ENCODE measurements at places on chromosomes 7 and 10.
A peak's percentile ranks its signal among the peaks of the same experiment; 100 is the strongest.

DNA sequence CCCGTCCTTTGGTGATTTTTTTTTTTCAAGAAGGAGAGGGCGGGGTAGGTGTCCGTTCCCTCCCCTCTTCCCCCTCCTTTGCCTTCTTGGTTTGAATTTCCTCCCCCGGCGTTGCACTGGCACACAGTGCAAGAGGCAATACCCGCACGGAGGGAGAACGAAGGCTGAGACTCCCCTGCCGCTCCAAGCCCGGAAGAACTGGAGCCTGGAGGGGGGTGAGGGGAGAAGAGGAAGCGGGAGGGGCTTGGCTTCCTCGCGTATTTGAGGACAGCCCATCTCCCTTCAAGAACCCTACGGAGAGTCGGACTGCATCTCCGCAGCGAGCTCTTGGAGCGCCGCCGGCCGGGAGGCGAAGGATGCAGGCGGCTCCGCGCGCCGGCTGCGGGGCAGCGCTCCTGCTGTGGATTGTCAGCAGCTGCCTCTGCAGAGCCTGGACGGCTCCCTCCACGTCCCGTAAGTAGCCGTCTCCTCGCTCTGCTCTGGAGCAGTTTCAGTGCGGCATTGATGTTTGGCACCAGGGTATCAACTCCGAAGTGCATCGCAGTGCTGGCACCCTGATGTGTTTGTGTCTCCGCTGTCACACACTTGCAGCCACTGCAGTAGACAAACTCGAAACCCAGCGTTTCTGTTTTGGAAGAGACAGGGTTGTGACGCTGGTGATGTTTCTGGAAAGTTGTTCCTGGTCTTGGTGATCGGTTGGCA, at the start of gene CNTNAP2:
Gene CNTNAP2 (plus strand): TSS at position 281 of the 702 bp plus-strand sequence. CDS start 76 bp downstream, at position 357.
- no peak for DNase-seq

DNA sequence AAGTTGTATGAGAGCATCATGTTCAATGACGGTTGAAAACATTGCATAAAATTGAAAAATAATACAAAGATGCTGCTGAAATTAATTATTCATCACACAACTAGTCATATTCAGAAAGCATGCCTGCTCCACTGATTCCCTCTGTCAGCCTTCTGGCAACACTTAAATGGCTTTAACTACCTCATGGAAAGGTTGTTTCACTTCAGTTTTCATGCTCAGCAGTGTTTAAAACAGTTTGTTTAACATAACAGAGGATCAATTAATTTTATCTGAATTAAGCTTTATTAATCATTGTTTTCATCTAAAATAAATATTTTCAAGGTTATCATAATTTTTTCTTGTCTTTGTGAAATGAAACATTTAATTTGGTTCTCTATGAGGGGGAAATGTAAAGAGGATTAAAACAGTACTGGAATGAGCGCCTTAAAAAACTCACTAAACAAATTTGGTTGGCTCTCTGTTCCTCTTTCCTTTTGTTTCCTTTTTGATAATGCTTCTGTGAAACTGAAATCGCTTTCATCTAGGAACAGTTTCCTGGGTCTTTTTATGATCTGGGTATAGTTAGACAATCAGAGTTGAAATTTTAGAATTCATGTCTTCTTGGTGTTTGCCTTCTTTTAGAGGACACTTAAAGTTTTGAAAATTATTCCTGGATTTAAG, 427.4 kb downstream of the SH2D4B start:
- no peak for DNase-seq

GRCh38 chr10:87547734-87548311, 43.1 kb downstream of the MINPP1 start:
- DNase-seq = no peak

GRCh38 chr10:77602913-77603533, 34.6 kb downstream of the KCNMA1 start:
- DNase-seq = no peak

- peak; percentile 76 for DNase-seq
Measured at GRCh38 chr10:110547139-110547761, 20.2 kb upstream of the SMC3 start.

GRCh38 chr10:103416436-103417147, 20.2 kb downstream of the PDCD11 start:
- DNase-seq = peak; percentile 54

GRCh38 chr7:108805808-108806397, 236.2 kb downstream of the DNAJB9 start:
- peak; percentile 7 for DNase-seq

- no peak for DNase-seq
Measured at GRCh38 chr10:98320486-98321185, 52.6 kb upstream of the LOXL4 start.

- no peak for DNase-seq
Measured at GRCh38 chr7:26343320-26343832, 51.7 kb downstream of the SNX10 start.

DNA sequence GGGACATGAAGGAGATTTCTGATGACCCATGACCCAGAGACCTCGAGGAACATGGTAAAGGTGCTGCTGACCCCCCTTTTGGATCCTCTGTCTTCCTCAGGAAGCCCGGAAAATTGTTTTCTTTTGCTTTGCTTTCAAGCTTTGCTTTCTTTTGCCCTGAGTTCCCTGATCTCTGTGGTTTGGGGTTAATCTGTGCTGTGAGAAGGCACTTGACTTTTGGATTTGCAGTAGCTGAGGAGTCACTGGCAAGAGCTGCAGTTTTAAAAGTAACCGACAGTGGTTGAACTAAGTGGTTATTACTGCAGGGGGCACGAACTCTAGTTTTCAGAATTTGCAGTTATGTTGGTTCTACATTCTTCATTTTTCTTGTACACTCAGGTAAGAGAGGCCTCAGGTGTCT, 53.0 kb downstream of the PDZD8 start:
- no peak for DNase-seq

DNA sequence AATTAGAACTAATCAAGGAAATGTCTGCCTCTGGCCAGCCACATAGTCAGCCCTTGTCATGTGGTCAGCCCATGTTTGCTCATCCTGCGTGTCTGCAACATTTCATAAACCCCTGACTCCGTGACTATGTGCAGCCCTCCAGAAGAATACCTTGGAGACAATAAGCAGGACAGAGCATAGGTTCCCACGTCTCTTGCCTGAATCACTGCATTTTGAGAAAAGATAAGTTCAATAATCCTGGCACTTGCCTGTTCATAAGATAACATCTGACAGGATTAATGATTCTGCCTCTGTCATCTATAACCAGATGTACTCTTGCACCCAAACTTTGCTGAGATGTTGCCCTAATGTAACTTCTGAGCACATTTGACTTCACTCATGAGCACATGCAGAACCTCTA, 78.4 kb downstream of the AKR1D1 start:
- DNase-seq = no peak

GRCh38 chr7:142385491-142386340, 127.9 kb upstream of the PRSS58 start:
- DNase-seq = peak; percentile 73

GRCh38 chr10:120067427-120067826, 174.9 kb downstream of the SEC23IP start:
- no peak for DNase-seq

DNA sequence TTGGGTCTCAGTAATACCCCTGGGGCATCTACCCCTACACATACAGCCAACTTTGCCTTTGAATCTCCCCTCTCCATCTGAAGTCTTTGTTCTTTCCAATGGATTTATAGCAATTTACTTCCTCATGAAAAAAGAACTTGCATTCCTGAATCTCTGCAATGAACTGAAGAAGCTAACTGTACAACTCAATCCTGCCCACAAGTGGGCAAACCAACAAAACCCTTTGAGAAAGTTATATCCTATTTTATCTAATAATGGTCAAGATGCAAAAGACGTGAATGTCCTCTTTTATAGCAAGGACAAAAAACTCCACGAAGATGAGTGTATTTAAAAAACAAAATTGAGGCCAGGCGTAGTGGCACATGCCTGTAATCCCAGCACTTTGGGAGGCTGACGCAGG, 991.3 kb downstream of the LRMDA start:
- DNase-seq = no peak

Measured in activated CD4-positive, alpha-beta T cell treated with anti-CD3 and anti-CD28 coated beads, Interleukin-2, Interleukin-6, amounts not matched to agents 100 ng/mL and 50 ng/mL, durations not matched to agents 16 hours and 8 hours (primary cell).